ENCODE measurements at places on chromosomes 3 and 15.

DNA sequence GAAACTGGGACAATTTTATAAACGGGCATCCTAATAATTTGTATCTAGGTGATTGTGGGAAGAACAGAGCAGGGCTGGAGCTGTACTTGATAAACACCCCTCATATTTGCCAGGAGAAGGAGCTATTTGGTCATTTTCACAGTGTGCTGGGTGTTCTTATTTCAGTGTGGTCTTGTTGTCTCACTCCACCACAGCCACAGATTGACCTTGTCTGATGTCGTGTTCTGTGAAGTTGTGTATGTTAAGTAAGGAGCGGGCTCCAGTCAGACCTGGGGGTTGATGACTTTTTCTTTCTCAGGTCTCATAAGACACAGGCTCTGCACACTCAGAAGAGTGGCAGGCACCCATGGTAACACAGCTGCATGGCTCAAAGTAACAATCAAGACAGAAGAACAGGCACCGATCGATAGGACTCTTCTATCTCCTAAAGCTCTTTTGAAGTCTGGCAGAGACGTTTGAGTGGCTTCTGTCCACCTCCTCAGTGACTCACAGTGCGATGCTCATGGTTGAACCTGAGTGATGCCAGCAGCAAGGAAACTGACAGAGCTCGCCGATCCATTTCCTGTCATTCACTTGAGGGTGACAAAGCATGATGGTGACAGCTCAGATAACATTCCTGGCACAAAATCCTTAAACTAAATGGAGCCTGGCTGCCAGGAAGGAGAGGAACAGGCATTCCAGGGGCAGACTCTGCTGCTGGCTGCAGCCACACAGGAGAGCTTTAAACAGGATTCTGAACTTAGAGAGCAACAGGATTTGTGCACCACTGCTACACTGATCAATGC lies 20.8 kb downstream of the DPH3 start:
- DNase-seq = no peak

GRCh38 chr3:110741891-110742290 lies 329.7 kb upstream of the NECTIN3 start:
- DNase-seq = no peak

DNA sequence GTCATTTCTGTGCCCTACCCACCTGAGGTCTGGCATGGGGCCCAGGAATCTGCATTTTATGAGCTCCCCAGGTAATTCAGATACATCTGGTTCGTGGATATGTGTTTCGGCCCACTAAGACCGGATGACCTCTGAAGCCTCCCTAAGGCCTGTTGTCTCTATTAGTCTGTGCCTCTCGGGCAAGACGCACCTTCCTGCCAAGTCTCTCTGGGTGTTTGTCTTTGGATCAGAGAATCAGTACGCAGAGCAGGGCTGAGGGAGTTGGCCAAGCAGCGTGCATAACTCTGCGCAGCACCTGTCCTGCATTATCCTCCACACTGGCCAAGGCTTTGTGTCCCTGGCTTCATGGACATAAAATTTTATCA lies 181.0 kb downstream of the THSD4 start:
- no peak for DNase-seq

GRCh38 chr3:150733936-150734794 lies 28.8 kb downstream of the SIAH2 start:
- DNase-seq = no peak

DNA sequence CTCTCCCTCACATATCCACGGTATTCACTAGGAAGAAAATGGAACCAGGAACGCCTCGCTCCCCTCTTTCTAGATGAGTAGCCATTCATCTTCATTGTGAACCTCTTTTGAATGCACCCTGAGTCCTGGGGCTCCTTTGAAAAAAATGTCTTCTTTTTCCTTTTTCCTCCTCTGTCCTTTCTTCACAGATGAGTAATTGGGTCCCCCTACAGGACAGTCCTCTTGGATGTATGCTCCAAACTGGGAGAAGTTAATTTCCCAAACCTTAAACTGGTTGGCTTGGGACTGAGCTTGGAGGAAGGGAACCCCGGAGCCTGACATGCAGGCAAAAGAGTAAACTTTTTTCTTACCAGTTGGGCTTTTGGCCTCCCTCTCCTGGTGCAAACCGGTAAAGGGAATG lies 108.8 kb downstream of the DPH6 start:
- no peak for DNase-seq

- DNase-seq = no peak
Measured at GRCh38 chr3:195101001-195101583, 169.9 kb downstream of the XXYLT1 start.

DNA sequence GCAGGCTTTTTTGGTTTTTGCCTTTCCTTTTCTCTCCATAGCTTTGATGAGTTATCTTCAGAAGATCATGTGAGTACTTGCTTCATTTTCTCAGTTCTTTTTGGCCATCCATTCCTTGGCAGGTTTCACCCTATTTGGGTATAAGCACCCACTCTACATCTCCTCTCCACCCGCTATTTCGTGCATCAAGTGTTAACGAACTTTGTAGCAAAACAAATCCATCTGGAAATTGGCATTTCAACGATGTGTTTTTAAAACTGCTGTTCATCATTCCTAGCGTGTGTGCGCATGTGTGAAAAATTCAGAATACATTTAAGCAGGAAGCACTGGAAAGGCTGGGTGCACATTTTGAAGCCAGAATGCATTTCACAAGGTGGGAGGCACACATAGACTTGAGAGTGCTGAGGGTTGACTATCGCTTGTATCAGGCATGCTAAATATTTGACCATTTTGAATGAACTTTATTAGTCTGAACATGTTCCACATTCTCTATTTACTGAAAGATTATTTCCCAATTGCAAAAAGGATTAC lies 89.7 kb upstream of the FHIT start:
- DNase-seq = no peak

DNA sequence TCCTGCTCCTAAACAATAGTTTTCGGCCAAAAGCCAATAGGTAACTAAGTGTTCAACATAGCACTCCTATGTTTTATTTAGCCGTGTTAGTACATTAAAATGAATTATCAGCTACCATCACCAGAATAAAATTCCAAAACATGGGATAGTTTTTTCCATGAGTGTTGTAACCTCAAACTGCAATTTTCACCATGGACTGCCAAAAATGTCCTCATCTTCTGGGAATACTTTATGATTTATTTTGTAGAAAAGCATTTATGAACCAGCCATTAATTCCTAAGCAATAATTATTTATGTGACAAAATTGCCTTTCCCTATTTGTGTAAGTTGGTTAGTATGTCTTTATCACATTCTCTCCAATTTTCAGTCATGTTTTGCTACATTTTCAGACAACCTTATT lies 438.1 kb downstream of the NAALADL2 start:
- DNase-seq = no peak

DNA sequence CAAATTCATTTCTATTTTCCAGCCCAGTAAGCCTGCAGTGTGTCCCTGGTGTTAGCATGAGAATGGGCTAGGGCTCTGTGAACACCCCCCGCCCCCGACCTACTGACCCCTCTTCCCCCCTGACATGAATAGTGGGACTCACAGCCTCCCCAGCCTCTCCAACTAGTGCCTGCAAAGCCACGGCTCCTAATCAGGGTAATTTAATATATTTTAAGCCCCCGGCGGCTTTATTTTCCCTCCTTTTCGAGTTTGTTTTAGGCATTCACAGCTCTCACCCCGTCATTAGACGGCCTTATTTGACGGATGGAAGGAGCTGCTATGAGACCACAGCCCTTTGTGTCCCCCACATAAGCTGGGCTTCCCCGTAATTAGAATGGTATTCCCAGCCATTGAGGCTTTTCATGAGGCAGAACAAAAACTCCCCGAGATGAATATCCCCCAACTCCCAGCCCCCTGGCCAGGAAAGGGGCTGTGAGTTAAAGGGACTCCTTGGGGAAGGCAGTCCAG lies 78.3 kb upstream of the POLG start:
- no peak for DNase-seq

DNA sequence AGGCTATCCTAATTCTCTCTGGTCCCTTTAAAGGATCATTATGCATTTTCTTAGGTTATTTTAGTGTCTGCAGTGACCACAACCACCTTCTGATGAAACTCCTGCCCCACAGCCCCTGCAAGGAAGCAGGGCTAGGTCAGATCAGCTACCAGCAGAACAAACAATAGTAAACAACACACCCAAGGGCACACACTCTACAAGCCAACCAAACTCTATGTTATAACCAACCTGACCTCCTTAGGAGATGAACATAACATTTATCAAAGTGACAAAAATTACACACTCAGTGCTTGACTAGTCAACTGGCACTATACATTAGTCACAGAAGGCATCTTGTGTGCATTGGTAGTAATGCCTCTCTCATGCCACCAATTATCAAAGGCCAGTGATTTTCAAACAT lies 17.3 kb downstream of the DENND6A start:
- no peak for DNase-seq

- no peak for DNase-seq
Measured at GRCh38 chr3:105647047-105647446, 221.8 kb downstream of the CBLB start.

GRCh38 chr3:70042641-70043040 lies 43.1 kb downstream of the SAMMSON start:
- no peak for DNase-seq

GRCh38 chr3:133574260-133574881 lies 885 bp downstream of the CDV3 start:
- DNase-seq = peak; percentile 41
